CD8-positive, alpha-beta T cell (primary cell): ENCODE measurements at places on chromosomes 2 and 18. TPM values are rescaled to one million over a fixed set of nuclear protein-coding genes. Genes with fewer than 3 reads are reported as not detected.

- no peak for DNase-seq
These were observed 711 bp upstream of the ATOH8 start for GRCh38 chr2:85753035-85753524.

The SMCHD1 gene
- total RNA-seq: 305 TPM

The NTSR2 gene
- not detected for total RNA-seq

GRCh38 chr2:198371921-198372543 lies 567.6 kb downstream of the PLCL1 start:
- no peak for DNase-seq

- DNase-seq: no peak
These were observed 28.8 kb upstream of the GPR55 start for GRCh38 chr2:230953845-230954244.

- DNase-seq: no peak
These were observed 95.5 kb downstream of the CABYR start for GRCh38 chr18:24234330-24234729.

The SLC11A1 gene
- total RNA-seq: 0.72 TPM

- no peak for DNase-seq
These were observed 205.4 kb downstream of the HDAC4 start for GRCh38 chr2:239195318-239195871.

GRCh38 chr18:74832381-74832780 lies 234.7 kb downstream of the ZNF407 start:
- DNase-seq: no peak

The TIA1 gene
- 55.9 TPM for total RNA-seq

DNA sequence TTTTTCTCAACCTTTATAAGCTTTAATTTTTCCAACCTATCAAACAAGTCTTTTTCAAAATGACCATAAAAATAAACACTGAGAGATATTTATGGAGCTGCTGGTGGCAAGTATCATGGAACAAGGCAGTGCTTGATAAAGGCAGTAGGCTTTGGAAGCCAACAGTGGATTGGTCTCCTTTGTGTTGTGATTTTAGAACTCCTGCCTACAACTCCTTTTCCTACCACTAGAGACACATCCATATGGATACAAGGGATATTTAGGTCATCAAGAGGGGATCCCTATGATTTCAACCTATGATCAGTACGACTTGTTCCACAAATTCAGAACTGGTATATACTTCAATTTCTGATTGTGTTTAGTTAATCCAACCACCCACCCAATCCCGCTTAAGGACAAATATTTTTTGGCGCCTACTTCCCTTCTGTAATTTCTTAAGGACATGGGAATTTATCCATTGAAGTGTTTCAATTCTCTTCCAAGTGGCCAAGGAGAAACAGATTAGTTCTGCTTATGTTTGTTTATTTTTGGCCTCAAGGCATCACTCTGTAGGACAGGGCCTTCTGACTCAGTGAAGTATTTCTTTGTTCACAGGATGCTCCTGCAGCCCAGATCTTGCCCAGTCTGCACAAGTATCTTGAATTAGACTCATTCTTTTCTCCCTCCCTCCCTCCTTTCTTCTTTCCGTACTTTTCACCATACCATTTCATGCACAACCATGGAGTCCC lies 2119.6 kb upstream of the PIK3C3 start:
- DNase-seq: no peak

DNA sequence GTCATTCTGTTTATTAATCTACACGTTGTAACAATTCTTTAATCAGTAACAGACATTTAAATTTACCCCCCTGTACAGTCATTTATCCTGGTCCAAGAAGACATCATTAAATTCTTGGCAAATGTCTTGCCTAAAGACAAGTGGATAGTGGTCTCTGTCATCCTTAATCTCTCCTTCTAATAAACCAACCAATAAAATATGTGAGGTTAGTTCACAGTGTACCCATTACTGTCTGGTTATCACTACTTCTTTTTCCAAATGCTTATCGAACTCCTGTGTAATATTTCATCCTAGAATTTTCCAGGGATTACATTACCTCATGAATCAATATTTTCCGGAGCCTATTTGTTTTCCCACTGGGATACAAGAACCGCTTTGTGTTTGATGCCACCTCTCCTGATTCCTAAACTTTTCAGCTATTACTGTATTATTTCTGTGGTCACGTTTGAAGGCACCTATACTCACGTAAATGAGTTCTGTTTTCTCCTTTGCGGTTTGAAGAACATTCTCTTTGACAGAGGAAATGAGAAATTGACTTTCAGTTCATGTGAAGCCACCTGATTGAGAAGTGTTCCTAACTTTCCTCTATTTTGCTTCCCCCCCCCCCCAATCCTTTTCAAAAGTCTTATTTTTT lies 131.5 kb downstream of the RTN4 start:
- DNase-seq: no peak

- no peak for DNase-seq
These were observed 36.2 kb downstream of the PNO1 start for GRCh38 chr2:68193787-68194372.

DNA sequence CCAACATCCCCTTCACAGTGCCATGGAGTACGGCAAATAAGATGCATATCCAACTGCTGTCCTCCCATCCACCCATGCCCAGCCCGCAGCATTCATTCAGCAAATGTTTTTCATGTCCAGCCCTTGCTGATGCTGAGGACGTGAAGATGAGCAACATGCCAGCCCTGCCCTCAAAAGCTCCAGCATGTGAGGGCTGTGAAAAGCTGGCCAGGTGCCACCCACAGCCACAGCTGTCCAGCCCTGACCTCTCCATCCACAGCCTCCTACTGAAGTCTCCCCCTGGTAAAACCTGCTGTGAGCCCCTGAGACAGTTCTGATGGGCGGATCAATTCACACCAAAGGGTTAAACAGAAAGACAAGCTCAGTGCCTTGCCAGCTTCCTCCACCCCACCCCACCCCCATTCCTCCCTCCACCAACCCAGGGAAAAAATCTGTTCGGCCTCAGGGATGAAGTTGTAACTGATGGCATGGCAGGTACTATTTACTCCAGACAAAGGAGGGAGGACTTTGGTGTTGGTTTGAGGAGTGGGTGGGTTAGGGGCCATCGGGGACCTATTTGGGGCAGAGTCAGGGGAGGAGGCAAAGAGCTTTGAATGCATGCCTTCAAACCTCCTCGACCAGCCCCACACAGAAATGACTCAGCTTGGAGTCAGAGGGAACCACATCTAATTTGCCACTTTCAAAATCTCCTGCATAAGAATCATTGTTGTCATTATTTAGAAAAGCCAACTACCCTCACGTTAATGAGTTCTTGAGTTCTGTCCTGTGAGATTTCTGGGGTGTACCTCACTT lies 4.3 kb downstream of the ZBTB7C start:
- no peak for DNase-seq
